ENCODE measurements at places on chromosomes 12 and 14.
A peak's percentile ranks its signal among the peaks of the same experiment; 100 is the strongest.

- H3K36me3 ChIP-seq: no peaks in the 10 kb centered on the region
- DNase-seq: no peak
- H3K27ac ChIP-seq: no peak overlapping the region
- H3K4me1 ChIP-seq: no peaks in the 10 kb centered on the region
Measured at GRCh38 chr12:63164911-63165310, 13.9 kb upstream of the AVPR1A start.

GRCh38 chr14:94412671-94413638 is 24.6 kb upstream of the SERPINA1 start:
- H3K4me3 ChIP-seq: no peak overlapping the region
- H3K36me3 ChIP-seq: no peaks in the 10 kb centered on the region
- H3K4me1 ChIP-seq: no peaks in the 10 kb centered on the region
- no peaks in the 10 kb centered on the region for H3K27me3 ChIP-seq

GRCh38 chr12:4141348-4142270 is 132.0 kb upstream of the CCND2 start:
- H3K27me3 ChIP-seq: no peaks in the 10 kb centered on the region
- no peaks in the 10 kb centered on the region for H3K4me1 ChIP-seq
- no peaks in the 10 kb centered on the region for H3K36me3 ChIP-seq
- no peak overlapping the region for H3K4me3 ChIP-seq
- DNase-seq: no peak

GRCh38 chr12:91119089-91119488 is 7.8 kb upstream of the LUM start:
- H3K36me3 ChIP-seq: no peaks in the 10 kb centered on the region
- H3K4me1 ChIP-seq: peaks cover 14% of the 10 kb centered on the region
- DNase-seq: no peak
- H3K27ac ChIP-seq: no peak overlapping the region
- H3K27me3 ChIP-seq: no peaks in the 10 kb centered on the region

- peak overlapping the region; percentile 15 for H3K4me3 ChIP-seq
- H3K36me3 ChIP-seq: peaks cover 19% of the 10 kb centered on the region
- H3K27ac ChIP-seq: peak overlapping the region; percentile 82
Measured at GRCh38 chr14:69658664-69659261, 47.4 kb downstream of the SUSD6 start.
